ENCODE measurements at places on chromosomes 2 and 18.

DNA sequence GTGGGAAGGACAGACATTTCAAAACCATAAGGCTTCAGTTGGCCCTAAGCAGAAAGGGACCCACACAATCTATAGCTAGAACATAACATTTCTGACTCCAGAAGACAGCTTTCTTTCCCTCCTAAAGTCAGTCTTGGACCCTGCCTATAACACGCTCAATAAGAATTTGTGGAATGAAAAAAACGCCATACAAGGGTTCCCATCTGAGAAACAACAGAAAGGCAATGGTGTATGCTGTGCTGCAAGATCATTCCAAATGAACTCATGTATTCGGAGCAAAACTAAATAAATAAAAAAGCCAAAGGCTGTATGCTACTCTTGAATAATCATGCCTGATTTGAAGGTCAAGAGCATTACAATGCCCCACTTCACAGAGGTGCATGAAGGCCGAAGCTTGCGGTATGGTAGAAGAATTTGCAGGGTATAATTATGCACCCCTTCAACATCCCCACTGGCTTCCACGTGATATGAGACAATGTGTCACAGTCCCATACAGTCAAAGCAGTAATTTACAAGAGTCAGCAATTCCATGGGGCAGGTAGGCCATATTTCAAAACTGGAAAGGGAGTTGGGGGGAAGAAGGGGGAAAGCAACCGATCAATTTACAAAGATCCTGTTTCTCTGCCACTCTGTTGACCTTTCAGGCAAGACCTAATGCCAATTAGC lies 61.4 kb upstream of the SLC14A2 start:
- no peak for DNase-seq

GRCh38 chr2:3962719-3963118 lies 259.3 kb downstream of the DCDC2C start:
- no peak for DNase-seq

DNA sequence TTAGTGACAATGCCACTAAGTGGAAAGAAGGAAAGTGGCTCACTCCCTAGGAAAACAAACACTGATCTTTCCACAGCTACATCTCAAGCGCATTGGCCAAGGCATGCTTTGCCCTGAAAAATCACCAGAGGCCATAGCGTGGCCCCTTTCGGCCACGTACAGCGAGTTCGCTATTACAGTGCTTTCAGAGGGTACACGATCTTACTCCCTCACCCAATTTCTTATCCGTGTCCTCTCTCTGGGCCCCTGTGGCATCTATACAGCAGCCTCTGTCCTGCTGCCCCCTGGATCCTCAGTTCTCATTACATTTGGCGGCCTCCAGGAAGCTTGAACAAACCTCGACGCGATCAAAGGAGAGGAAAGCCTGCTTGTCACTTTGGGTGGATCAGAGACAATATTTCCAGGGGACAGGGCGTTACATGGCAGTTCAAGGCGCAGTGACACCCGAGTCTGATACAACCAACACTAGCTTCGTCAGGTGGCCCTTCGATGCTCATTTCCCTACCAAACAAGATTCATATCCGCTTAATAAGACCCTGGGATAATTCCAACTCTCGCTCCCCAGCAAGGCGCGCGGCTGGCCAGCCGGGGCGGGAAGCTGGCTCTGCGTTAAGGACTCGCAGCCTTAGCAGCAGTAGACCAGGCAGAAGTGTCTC lies 941 bp downstream of the SKOR2 start:
- no peak for DNase-seq

- DNase-seq, result no peak
Observed at GRCh38 chr2:212995920-212996319, 155.5 kb downstream of the IKZF2 start.

DNA sequence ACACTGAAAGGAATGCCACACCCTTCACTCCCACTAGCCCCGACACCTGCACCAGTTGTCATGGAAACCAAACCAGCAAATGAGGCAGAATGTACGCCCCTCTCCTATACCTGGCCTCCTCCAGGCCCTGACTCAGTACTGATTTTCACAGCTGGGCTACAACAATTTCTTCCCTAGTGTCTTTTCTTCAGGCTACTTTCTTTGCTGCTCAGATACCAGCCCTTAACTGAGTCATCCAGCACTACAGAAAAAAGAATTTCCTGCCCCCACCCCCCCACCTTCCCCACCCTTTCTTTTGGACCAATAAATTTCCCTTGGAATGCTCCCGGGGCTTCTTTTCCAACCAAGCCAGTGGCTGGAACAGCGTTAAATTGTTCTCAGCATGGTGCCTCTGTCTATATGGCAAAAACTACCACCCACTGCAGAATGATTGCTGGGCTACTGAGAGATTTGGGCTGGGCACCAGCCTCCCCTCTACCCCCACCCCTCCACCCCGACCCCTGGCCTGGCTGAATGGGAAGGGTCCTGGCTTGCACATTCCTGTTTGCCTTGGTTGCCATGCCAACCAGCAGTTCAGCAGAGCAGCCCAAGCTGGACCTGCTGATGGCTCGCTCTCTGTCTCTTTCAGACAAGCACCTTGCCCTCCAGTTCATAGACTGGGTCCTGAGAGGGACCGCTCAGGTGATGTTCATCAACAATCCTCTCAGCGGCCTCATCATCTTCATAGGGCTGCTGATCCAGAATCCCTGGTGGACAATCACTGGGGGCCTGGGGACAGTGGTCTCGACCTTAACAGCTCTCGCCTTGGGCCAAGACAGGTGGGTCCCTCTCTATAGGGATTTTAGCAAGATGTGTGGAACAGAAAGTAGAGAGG lies 11.3 kb downstream of the SLC14A2 start:
- no peak for DNase-seq

GRCh38 chr2:64727013-64727767 lies 73.5 kb upstream of the SERTAD2 start:
- no peak for DNase-seq

GRCh38 chr18:23757437-23757733 lies 68.1 kb downstream of the LAMA3 start:
- DNase-seq, result no peak

- DNase-seq, result no peak
Observed at GRCh38 chr18:58196881-58197872, 153.2 kb downstream of the NEDD4L start.

GRCh38 chr2:205033431-205033830 lies 488.2 kb downstream of the PARD3B start:
- no peak for DNase-seq

- DNase-seq, result no peak
Observed at GRCh38 chr2:192070099-192070498, 124.6 kb downstream of the TMEFF2 start.

- no peak for DNase-seq
Observed at GRCh38 chr18:22385718-22386117, 32.0 kb downstream of the CTAGE1 start.

- DNase-seq, result no peak
Observed at GRCh38 chr2:228629251-228629650, 447.8 kb upstream of the SPHKAP start.

GRCh38 chr2:207711750-207712530 lies 500 bp downstream of the CCNYL1 start:
- peak; percentile 26 for DNase-seq

DNA sequence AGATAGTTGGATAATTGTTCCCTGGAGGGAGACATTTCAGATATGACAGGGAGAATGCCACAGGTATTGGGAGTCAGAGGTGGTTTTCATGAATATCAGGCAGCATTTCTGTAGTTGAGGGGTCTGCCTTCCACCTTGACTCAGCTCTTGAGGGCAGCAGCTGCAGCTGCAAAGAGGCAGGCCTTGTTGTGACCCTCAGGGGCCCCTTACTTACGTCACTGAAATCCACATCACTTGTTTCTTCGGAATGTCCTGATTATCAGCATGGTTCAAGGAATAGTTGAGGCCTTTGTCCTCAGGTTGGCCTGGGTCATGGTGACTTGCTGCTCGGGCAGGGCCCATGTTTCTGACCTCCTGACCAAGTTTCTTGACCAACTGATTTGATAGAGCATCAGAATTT lies 46.9 kb downstream of the TMEM17 start:
- no peak for DNase-seq

DNA sequence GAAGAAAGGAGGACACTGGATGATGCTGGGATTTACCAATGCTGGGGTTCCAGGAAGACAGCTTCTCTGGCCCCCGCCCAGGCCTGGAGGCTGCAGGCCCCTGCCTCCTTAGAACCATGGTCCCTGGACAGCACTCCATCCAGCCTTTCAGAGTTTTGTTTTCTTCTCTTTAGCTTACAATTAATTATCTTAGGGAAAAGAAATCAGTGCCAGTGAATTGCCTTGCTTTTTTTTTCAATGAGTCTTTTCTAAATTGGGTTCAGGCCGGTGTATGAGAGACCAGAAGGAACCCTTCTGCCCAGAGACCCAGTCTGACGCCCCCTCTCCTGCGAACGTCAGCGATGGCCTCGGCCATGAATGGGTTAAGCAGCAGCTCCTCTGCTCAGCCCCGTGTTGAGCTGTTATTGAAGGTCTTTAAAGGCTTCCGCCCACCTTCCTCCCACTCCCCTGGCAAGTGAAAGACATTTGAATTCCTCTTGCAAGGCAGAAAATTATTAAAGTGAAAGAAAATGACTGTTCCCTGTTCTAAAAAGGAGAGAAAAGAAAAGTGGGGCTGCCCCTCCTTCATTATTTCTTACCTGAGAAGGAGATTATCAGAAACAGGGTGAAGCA lies 65.7 kb upstream of the CHMP1B start:
- no peak for DNase-seq

- no peak for DNase-seq
Observed at GRCh38 chr18:69974365-69974764, 26.7 kb upstream of the CD226 start.

GRCh38 chr2:122515731-122516290 lies 760.4 kb downstream of the TSN start:
- no peak for DNase-seq

DNA sequence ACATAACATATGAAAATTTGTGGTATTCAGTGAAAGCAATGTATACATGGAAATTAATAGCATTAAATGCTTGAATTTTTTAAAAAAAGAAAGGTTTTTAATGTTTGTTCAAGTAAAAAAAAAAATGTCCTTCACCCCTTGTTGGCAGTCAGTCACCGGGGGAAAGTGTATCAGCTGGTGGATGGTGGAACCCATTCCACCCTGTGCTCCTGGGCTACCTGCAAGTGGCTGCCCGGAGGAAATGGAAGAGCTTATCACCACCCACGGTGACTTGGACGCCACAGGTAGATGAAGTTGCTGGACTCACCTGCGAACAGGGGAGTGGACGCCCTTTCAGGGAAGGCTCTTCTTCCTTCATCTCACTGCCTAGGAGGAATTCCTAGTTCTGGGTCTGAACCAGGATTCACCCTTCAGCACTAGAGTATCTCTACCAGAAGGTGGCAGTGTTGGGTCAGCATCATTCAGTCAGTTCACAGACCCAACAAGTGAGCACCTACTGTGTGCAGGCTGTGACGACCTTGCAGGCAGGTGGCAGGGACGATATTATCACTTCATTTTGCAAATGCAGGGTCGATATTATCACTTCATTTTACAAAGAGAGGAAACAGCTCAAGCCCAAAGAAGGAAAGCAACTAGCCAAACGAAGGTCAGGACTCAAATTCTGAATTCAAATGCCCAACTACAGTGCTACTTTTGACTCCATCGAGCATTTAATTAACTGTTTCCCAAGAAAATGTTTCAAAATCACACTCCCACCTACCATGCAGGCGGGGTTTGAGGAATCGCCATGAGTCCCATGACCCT lies 35.8 kb downstream of the CIB4 start:
- no peak for DNase-seq

DNA sequence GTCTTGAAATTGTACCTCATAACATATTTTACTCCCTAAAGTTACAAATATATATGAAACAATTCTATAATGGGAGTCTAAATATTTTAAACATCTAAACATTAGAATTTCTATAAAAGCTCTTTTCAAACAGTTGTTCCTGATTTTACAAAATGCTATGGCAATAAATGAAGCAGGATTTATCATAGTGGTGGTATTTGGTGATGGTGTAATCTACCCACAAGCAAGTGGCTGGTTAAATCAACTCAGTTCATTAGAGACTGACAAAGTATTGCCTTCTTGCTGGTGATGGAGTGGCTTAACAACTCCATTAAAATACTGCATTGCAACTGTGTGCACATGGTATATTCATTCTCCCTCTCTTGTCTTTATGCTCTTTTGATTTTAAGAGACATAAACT lies 138.9 kb downstream of the PMAIP1 start:
- DNase-seq, result no peak

DNA sequence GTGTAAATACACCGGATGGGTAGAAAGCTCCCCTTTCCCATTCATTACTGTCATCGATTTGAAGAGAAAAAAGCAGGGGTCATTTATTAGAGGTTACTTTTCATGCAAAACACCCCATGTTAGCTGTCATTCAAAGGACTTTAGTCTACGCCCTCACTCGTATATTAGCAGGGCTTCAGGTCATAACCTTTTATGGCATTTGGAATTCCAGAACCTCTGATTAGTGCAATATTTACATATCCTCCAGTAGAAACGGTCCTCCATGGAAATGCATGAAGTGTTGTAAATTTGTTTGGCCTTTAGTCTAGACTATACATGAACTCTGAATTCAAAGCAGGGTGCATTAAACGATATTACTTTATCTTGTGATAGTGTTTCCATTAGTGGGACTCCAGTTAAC lies 180.5 kb downstream of the ZNF516 start:
- no peak for DNase-seq

GRCh38 chr2:136212426-136213378 lies 94.8 kb upstream of the CXCR4 start:
- no peak for DNase-seq

DNA sequence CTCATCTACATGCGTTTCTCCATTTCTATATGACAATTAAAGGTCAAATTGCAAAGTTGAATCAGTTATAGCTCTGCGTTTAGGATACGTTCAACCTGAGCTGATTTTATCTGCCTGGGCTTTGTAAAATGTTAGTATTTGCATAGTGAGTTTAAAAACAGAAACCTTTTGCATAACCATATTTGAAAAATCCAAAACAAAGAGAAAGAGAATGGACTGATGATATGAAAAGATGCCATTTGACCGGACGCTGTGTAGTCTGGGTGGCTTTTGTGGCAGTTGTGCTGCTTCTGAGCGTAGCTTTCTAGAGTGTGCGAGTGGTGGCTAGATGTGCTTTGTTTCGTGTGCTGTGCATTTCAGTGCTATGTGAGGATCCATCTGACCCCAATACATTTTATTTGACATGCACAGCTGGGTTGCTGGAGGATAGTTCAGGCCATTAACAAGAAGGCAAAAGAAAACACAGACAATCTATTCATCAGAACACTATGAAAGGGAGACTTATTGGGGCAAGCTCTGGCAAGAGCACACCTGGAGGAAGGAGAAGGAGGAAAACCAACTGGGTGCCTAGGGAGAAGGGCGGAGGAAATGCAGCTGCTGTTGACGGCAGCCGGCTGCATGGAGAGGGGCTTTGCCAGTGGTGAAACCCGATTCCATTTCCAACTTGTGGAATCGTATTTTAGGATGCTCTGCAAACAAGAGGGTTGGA lies 126.8 kb downstream of the ACOXL start:
- no peak for DNase-seq
